ENCODE measurements at places on chromosomes 4 and X.
A peak's percentile ranks its signal among the peaks of the same experiment; 100 is the strongest.

DNA sequence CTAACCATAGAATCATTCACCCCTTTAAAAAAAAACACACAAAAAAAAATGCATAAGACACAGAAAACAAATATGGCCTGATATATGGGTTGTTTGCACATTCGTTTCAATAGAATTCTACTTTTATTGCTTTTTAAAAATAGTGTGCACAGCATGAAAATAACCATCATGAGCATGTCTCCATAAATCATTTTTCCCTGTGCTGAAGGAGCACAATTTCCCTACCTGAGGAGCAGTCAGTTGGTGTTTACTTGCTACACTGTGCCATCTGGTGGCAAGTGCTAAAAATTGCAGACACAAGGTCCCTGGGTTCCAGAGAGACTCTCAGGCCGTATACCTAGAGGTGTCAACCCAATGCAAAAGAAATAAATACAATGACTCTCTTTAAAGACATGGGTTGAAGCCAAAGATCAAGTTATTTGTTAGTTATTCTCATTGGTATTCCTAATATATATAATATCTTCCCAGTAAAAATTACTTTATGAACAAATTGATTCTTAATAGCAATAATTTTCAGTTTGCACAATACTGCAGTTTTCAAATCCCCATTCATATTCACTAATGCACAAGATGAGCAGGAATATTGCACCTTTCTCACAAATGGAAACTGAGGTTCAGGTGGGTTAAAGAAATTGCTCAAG lies 551.4 kb downstream of the IQCM start:
- DNase-seq: peak; percentile 71

DNA sequence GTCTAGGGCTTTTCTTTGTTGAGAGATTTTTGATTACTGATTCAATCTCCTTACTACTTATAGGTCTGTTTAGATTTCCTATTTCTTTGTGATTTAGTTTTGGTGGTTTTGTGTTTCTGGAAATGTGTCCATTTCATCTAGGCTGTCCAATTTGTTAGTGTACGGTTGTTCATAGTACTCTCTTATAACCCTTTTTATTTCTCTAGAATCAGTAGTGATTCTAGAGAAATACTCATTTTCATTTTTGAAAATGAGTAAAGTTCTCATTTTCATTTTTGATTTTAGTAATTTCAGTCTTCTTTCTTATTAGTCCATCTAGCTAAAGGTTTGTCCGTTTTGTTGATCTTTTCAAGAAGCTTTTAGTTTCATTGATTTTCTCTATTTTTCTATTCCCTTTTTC lies 7.5 kb downstream of the IL13RA1 start:
- no peak for DNase-seq

GRCh38 chr4:4631150-4631549 lies 89.3 kb upstream of the STX18 start:
- DNase-seq: no peak

DNA sequence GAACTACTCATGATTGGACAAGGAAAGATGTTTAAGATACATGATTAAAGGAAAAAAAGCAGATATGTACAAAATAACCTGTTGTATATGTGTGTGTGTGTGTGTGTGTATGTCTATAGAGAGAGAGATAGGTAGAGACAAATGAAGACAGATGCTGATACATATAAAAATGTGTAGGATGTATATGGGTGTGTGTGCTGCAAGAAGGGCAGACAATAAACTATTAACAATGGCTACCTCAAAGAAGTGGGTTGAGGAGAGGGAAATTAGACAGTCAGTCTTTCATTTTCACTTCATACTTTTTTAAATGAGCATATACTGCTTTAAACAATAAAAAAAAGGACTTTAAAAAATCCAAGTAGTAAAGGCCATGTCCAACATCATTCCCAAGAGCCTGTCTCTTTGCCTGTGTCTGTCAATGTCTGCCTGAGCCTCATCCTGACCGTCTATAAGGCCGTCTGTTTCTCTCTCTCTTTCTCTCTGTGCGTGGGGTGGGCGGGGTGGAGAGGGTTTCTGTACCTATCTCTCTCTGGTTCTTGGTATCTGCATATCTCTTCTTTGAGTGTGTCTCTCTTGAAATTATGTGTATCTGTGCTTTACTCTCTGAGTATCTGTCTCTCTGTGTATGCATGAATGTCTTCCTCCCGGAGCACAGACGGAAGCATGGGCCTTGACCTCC lies 62.8 kb downstream of the LRBA start:
- DNase-seq: no peak

GRCh38 chr4:71261001-71261400 lies 77.8 kb upstream of the SLC4A4 start:
- no peak for DNase-seq

DNA sequence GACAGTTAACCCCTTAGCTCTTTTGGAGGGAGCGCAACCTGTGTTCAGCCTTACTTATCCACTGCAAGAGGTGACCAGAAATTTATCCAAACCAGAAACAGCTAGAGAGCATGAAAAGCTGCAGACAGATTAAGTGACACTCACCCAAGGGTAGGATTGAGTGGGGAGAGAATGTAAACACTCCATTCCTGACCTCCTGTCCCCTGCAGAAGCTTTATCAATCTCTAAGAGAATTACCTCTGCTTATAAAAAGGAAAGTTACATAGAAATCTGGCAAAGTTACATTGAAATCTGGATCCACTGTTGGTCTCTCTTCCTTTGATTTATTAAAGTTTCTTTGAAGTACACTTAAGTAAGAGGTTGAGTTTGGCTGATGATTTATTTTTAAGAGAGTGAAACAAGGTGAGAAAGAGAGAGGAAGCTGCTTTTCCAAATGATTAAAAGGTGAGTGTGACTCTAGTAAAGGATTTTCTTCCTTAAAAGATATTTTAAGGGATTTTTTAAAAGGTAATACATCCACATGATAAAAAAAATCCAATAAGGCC lies 112.3 kb downstream of the ANAPC4 start:
- DNase-seq: no peak

- no peak for DNase-seq
Measured at GRCh38 chr4:128869776-128870509, 60.4 kb downstream of the JADE1 start.
